ENCODE measurements at places on chromosomes 12 and 14.

GRCh38 chr14:72521968-72522741 lies 371.7 kb downstream of the DPF3 start:
- DNase-seq, result no peak

DNA sequence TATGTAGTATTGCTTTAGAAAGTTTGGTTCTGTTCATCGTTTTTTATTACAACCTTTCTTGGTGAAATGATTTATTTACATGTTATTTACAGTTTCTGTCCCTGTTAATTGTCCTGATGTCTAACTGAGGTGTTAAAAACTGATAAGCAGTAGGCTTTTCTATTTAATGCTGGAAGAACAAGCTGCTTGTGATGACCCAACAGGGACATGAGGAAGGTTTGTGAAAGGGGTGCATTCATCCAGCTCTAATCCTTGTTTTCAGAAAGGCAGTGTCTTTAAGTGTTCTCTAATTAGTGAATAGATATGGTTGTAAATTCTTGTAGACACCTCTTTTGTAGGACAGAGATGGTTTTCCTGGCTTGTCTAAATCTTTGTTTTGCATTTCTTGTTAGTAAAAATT lies 191.4 kb downstream of the FOXA1 start:
- no peak for DNase-seq

GRCh38 chr14:54756656-54757392 lies 145.8 kb downstream of the GCH1 start:
- no peak for DNase-seq

- no peak for DNase-seq
These were observed 84.4 kb upstream of the HIF1A start for GRCh38 chr14:61610900-61611299.

GRCh38 chr12:30792648-30793499 lies 38.1 kb upstream of the CAPRIN2 start:
- no peak for DNase-seq

DNA sequence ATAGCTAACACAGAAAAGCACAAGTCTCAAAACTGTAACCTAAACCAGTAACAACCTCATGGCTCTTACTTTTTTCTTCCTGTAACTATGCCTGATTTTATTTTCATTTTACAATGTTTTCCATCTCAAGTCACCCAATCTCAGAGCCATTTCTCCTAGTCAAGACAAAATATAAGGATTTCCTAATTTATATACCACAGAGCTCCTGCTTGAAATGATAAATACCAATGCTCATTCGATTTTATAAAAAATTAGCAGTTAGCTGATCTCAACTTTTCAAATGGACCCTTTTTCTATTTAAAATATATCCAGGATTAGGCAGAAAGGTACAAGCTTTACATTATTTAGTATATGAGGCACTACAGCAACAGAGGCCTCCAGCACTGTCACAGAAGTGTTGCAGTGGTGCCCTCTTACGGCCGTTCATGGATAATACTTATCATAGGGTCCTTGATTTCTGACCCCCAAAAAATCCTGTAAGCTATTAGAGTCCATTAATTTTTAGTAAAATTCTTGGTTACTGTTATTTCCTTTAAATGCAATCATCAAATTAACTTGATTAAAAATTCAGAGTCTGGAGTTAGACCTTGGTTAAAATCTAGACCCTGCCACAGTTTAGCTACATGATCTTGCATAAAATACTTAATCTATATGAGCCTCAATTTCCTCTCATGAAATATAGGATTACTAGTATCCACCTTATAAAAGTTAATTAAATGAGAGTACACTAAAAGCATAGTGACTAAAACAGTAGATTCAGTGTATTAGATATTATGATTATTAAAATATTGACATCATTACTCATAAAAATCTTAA lies 68.3 kb downstream of the SEC23A start:
- DNase-seq, result no peak

GRCh38 chr12:6135071-6135470 lies 10.6 kb upstream of the VWF start:
- DNase-seq, result no peak

- DNase-seq, result no peak
These were observed 10.1 kb upstream of the SLC6A15 start for GRCh38 chr12:84922693-84923092.

GRCh38 chr12:30934811-30935210 lies 8.3 kb downstream of the TSPAN11 start:
- DNase-seq, result no peak
